ENCODE measurements at places on chromosomes 7 and 10.

GRCh38 chr10:97066877-97067555 is 118.7 kb downstream of the SLIT1 start:
- no peak for DNase-seq

DNA sequence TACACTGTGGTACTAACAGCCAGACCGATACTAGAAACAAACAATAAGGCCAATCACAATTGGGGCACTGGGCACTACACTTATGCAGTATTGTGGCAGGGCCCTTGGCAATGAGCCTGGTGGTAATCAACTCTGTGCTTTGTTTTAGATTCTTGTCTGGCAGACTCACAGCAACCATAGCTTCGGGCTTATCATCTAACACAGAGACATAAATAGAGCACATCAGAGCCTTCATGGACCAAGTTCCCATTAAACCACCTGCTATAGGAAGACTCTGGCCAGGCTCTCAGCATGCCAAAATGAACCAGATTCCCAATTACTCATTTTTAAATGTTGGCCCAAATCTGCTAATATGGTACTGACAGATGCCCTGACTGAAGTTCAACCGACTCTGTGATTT is 218.6 kb downstream of the DGKI start:
- no peak for DNase-seq

DNA sequence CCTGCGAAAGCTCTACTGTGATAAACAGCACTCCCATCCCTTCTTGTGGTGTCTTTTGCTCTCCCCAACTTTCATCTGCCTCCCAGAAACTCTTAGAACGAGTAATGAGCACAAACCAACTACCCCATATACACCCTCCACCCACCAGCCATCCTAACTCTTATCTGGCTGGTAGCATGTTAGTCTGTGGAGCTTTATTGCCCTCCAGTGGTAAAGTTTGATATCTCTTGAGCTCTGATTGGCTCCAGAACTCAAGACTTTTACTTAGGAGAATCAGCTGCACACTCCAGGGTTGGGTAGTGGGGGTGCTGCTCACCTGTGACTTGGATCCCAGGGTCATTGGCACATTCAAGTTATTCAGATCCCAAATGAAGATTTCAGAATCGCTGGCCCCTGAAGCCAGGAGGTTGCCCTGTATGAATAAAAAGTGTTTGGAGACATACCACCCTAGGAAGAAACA is 10.9 kb downstream of the SEC31B start:
- no peak for DNase-seq

- no peak for DNase-seq
Measured at GRCh38 chr10:28937959-28938358, 260.6 kb downstream of the BAMBI start.

GRCh38 chr7:49327155-49327554 is 402.8 kb downstream of the CDC14C start:
- DNase-seq, result no peak

DNA sequence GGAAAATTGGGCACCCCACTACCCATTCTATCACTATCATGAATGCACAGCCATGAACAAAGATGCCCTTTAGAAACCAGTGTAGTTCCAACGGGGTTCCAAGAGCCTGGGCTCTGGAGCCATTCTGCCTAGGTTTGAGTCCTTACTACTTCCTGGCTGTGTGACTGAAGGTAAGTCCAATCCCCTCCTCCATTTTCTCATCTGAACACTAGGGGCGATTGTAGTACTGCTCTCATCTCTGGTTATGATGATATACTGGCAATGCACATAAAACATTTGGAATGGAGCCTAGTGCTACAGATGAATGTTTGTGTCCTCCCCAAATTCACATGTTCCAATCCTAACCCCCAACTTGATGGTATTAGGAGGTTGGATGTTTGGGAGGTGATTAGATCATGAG is 28.1 kb upstream of the CDH23 start:
- no peak for DNase-seq

- peak; percentile 2 for DNase-seq
Measured at GRCh38 chr7:84194484-84195271, at the start of gene SEMA3A. Gene SEMA3A, minus strand, starts transcription at chr7:84194789. Its CDS starts 203 bp downstream, at chr7:84194586.

GRCh38 chr7:77812290-77812685 is 13.7 kb downstream of the PHTF2 start:
- DNase-seq, result no peak

DNA sequence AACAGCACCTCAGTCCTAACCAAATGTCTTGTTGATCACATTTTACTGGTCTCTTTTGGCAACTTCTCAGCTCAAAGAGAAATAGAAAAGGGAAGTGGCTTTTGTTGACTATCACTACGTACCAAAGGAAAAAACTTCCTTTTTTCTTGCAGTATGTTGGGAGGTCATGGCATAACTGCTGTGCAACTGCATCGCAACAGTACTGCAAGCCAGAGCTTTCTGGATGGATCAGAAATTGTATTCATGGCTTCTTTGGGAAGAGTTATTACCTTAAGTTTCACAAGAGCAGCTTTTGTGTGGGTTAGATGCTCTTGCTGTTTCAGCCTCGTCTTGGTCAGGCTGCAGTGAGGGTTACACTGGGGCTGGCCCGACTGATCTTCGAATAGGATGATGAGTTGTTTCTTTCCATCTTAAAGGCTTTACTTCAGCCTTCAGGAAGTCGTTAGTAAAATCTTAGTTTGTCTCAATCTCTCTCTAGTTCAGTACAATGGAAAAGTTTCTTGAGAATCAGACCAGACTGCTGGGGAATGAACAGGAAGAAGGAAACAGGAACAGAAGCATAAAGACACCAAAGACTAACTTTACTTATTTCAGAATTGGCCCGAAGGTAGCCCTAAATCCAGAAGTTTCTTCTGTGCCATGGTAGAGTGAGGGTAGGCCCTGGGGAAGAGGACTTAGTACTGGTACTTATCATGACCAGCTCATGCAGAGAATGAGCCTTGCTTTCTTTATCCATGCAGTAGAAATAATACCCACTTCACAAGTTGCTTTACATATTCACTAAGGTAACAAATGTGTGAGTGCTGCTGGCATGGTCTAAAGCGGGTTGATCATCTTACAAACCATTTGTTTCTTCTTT is 153.6 kb downstream of the CELF2 start:
- DNase-seq, result no peak

DNA sequence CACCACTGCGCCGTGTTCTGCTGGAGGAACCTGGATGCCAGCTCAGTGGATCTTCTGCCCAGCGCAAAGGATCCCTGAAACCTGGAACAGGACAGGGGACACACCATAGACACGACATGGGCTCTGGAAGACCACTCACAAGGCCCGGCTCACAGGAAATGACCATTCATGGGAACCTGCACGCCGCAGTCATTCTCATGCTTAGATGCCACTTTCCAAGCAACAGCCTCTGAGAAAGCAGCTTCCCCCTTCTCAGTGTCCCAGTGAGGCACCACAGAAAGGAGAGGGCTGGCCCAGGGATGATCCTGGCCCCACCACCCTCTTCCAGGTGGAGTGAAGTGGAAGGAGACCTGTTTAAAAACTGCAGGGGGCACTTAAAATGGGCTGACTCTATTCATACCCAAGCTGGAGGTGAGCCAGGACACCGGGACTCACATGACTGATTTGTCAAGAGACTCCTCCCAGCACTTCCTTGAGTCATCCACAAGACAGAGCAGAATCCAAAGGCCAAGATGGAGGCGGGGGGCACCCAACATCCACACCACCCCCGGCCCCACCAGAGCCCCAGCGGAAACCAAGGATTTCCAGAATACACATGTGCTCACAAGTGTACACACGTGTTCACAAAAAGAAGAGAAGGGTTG is 11.2 kb downstream of the CTBP2 start:
- DNase-seq, result no peak

- DNase-seq, result no peak
Measured at GRCh38 chr10:96125142-96125515, 5.0 kb upstream of the ZNF518A start.

DNA sequence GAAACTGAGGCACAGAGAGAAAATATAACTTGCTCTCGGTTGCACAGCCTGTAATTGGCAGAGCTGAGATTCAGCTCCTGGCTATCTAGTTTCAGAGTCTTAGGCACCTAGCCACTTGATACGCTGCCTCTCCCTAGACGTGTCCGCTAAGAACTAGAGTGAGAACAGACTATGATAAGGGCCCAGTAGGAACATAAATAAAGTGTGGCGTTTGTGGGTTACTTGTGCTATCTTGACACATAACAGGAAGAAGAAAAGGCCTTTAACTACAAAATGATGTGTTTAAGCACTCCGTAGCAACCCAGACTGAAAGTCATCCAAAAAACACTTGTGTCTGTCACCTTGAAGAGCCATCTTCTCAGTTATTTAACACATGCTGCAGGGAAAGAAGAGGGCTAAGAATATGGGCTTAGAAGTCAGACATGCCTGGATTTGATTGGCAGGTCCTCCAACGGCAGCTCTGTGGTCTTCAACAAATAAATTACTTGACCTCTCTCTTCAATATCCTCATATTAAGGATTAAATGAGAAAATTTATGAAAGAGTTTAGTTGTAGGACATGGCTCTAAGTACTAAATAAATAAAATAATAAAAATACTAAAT is 96.2 kb downstream of the SGMS1 start:
- no peak for DNase-seq

DNA sequence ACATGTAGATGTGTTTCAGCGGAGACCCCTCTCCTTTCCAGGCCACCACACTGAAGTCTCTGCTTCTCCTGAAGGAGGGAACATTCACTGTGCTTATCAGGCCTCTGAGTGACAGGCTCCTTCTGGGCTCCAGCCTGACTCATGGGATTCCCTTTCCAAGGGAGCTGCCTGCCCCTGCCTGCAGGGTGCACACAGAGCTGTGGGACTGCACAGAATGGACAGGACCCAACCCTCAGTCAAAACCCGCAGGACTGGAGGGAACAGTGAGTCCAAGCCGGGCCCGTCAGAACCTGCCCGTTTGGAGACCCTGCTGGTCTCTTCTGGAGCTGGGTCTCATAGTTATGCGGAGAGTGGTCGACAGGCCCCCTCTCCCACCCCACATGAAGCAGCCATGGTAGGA is 32.6 kb downstream of the PLAC9 start:
- DNase-seq, result no peak

DNA sequence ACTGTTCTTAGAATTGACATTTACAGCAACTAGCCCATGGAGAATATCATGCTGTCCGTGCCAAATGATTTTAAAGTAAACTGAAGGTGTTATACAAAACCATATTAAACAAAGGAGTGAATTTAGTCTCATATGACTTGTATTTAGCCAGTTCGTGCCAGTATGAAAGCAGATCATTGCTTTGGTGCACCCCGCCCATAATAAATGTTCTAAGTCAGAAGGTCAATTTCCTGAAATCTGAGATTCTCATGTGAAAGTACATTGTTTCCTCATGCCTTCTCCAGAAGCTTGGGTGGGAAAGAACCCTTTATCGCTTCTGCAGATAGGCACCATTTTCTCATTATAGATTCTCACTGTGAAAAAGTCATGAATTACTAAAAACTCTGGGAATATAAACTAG is 106.4 kb downstream of the CAMK1D start:
- no peak for DNase-seq

DNA sequence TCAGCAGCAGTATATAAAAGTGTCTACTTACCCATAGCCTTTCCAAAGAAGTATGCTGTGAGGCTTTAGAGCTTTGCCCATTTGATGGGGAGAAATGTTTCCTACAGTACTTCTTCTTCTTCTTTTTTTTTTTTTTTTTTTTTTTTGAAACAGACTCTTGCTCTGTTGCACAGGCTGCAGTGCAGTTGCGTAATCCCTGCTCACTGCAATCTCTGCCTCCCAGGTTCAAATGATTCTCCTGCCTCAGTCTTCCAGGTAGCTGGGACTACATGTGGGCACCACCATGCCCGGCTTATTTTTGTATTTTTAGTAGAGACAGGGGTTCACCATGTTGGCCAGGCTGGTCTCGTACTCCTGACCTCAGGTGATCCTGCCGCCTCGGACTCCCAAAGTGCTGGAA is 101.7 kb upstream of the TMEM26 start:
- no peak for DNase-seq

DNA sequence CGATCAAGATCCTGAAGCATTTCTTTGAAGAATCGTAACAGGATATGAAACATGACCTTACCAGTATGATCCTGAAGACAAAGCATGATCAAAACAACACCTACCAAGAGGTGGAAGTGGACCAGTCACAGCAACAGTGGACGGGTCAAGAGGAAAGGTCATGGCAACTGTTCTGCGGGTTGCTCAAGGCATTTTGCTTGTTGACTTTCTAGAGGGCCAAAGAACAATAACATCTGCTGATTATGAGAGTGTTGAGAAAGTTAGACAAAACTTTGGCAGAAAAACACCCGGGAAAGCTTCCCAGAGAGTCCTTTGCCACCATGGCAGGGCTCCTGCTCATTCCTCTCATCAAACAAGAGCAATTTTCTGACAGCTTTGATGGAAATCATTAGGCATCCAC is 65.6 kb upstream of the LRRC18 start:
- no peak for DNase-seq

GRCh38 chr10:121027371-121027770 is 176.2 kb downstream of the WDR11 start:
- DNase-seq, result no peak

DNA sequence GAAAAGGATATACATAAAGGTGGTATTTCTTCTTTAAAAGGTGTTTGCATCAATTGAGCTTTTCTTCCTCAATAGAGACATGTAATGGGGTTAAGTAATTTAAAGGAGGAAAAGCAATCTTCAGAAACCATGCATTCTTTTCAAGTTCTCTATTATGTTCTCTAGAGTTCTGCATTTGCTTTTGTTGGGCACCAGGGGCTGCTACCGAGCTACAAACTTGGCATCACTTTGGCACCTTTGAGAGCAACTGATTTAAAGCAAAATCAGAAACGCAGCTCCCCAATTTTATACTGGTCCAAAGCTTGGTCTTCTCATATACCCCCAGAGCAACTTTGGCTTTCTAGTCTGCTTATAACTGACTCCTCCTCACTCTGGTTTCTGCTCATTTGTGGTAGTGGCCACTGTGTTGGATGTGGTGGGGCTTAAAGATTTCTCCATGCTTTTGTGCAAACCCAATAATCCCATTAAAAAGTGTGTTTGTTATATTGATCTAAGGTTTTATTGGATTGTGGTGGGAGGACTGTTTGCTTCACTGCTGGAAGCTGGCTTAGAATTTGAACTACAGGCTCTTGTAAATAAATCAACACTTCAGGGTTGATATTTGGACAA is 712.1 kb downstream of the PHTF2 start:
- no peak for DNase-seq
